ENCODE measurements at places on chromosomes 7 and 10.

DNA sequence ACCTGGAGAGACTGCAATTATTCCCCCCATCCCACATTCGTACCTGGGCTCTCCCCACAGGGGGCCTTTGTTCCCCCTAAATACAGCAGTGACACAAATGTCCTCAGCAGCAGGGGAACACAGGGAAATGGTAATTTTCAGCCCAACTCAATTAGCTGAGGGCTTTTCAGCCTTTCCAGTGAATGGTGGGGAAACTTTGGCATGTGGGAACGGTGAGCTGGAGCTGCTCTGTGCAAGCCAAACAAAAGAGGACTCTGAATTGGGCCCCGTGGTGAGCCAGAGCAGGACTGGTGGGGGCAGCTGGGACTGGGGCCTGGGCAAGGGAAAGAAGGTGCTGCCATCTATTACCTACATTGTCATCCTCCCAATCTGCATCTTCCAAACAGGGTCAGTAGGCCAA, 51.0 kb downstream of the FBXW4 start:
- DNase-seq, result no peak

DNA sequence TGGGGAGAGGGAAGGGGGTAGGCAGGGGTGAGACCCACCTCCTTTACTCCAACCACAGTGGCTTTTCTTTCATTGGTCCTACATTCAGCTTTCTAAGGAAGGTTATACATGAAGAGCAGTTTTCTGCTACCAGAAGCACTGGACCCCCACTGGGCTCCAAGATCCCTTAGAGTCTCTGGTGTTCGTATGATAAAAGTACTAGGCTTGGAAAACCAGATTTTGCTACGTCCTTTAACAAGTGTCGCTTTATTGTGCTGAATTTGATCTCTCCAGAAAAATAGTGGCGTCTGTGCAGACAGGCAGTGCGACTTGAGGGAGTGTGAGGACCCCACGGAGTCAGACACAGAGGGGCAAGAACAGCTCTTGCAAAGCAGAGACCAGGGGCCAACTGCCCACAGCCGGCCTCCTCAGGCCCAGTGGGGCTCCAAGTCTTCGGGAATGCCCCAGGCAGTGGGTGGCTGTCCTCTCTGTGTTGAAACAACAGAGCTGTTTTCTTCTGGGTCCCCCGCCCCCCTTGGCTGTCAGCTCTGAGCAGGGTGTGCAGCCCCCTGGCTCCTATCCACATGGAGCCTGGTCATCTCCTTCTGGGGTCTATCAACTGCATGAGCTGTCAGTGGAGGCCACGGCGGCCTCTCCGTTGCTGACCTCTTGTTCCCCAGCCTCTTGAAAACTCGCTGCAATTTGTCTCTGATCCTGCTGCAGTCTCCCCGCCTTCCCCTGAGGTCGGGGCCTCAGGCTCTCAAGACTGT, 333.2 kb downstream of the RPS24 start:
- DNase-seq, result no peak

DNA sequence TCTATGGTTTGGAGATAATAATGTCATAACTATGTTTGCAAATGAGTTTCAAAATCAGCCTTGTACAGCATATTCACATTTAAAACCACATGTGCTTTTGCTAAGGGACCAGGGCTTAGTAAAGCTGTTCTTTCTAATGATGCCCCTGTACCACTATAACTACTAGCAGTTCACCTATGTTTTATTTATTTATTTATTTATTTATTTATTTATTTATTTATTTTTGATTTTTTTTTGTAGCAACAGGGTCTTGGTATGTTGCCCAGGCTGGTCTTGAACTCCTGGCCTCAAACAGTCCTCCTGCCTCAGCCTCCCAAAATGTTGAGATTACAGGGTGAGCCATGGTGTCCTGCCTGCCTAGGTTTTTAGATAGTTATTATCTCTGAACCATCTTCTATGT, 96.9 kb downstream of the CFAP58 start:
- no peak for DNase-seq

- no peak for DNase-seq
These were observed 91.8 kb downstream of the LARP4B start for GRCh38 chr10:839550-840205.

DNA sequence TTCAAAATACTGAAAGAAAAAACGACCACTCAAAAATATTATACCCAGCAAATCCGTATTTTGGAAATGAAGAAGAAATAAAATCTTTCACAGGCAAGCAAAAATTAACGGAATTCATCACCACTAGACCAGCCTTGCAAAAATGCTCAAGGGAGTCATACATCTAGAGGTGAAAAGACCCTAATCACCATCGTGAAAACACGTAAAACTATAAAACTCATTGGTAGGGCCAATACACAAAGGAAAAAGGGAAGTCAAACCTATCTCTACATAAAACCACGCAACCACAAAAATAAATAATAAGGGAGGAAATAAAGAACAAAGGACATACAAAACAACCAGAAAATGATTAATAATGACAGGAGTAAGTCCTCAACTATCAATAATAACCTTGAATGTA, 6.6 kb upstream of the AKR1B1 start:
- DNase-seq, result no peak

GRCh38 chr10:5927306-5927705, 37.3 kb downstream of the FBH1 start:
- DNase-seq, result no peak

DNA sequence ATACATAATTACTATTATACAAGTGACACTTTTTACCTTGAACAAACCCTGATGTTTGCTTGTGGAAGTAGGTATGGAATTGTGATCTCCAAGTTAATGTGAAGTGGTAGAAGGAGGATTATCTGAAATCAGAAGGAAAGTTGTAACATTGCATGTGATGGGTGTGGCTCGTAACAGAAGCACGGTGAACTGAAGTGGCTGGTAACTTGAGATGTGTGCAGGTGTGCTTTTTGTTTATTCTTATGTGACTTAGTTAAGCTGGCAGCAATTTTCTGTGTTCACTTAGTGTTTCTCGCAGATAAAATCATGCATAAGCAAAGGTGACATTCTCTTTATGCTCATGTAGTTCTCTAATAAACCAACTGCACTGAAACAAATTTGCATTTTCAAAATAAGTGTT, 82.3 kb downstream of the ZEB1 start:
- DNase-seq, result peak; percentile 45

- DNase-seq, result no peak
These were observed 75.9 kb downstream of the LMBR1 start for GRCh38 chr7:156816943-156817572.

- no peak for DNase-seq
These were observed 117.0 kb downstream of the POU6F2 start for GRCh38 chr7:39094731-39095130.

DNA sequence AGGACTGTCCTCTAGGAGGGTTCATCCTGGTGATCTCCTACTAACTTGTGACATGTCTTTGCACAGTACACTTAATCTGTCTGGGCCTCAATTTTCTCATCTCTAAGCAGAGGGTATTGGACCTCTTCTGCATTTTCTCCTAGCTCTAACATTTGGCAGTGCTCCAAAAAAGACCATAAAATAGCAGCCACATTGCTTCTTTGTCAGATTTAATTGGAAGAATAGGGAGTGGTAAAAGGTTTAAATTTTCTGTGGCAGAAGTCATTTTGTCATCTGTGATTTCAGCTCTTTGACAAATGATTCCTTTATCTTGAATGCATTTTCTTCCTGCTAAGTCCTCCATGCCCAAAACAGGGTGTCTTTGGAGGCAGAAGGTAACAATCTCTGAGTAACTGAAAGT, 289.9 kb upstream of the LRGUK start:
- peak; percentile 22 for DNase-seq

DNA sequence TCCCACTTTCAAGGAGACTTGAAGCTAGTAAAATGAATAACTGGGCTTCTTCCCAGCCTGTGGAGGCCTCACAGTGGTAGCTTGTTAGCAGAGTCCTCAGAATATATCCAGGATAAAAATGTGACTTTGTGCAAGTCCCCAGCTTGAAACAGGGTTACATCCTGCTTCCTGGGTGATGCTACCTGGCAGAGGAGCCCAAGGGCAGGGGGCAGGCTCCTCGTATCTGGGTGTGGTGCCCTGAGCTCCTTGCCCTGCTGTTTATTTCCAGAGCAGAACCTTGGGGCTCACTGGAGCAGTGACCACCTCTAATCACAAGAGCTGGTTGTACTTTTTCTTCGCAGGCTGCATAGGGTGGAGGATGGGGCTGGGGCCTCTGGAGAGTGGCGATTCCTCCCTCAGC, 94.8 kb downstream of the GRK5 start:
- no peak for DNase-seq

DNA sequence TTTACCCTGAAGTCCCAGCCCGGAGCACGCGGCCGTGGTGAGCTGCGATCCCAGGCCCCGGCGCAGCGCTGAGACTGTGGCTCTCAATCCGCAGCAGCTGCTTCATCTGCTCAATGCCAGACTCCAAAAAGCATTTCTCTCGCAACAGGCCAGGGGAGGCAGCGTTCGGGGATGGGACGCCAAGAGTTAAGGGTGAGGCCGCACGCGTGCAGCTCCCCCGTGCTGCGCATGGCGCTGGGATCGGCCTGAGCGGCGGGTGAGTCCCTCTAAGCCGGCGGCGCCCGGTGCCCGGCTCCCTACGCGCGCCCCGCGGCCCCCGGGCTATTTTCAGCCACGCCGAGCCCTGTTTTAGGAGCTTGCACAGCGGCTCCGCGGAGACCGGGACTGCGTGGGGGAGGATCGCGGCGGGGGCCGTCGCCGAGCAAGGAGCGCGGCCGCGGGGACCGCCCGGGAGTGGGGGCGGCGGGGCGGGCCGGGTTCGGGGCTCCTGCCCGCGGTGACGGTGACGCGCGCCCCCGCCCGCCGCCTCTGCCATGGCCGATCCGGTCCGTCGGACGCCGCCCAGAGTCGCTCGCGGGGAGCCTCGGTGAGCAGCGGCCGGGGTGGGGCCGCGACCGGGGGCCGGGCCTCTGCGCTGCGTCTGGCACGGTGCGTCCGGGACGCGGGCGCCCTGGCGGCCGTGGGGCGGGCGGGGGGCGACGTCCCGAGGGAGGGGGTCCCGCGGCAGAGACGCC, 29.4 kb upstream of the JAKMIP3 start:
- DNase-seq, result peak; percentile 40

GRCh38 chr10:113303544-113304146, 249.2 kb upstream of the HABP2 start:
- DNase-seq, result no peak

GRCh38 chr10:97099868-97100267, 85.9 kb downstream of the SLIT1 start:
- DNase-seq, result no peak

GRCh38 chr7:39735903-39736302, 112.5 kb downstream of the RALA start:
- DNase-seq, result no peak

- DNase-seq, result no peak
These were observed 124.5 kb downstream of the POU6F2 start for GRCh38 chr7:39102234-39102633.

GRCh38 chr10:85262992-85263391, 934.6 kb downstream of the CCSER2 start:
- DNase-seq, result no peak

- DNase-seq, result no peak
These were observed 311.2 kb downstream of the RNLS start for GRCh38 chr10:88271761-88272543.

DNA sequence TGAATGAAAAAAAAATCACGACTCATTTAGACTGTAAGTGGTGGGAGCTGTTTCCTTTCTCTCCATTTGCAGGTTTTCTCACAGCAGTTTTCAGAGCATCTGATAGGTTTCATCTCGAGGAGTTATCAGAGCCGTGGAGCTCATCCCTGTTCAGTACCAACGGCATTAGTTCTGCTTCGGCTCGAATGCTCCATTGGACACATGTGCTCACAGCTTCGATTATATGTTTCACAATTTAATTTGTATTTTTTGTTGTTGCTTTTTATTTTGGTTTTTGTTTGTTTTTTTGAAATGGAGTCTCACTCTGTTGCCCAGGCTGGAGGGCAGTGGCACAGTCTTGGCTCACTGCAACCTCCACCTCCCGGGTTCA, 1.5 kb downstream of the SLC18A2 start:
- DNase-seq, result no peak

Data from HAP-1 (cell line).